Common myeloid progenitor, CD34-positive (primary cell): ENCODE measurements at places on chromosomes 1 and 21.

DNA sequence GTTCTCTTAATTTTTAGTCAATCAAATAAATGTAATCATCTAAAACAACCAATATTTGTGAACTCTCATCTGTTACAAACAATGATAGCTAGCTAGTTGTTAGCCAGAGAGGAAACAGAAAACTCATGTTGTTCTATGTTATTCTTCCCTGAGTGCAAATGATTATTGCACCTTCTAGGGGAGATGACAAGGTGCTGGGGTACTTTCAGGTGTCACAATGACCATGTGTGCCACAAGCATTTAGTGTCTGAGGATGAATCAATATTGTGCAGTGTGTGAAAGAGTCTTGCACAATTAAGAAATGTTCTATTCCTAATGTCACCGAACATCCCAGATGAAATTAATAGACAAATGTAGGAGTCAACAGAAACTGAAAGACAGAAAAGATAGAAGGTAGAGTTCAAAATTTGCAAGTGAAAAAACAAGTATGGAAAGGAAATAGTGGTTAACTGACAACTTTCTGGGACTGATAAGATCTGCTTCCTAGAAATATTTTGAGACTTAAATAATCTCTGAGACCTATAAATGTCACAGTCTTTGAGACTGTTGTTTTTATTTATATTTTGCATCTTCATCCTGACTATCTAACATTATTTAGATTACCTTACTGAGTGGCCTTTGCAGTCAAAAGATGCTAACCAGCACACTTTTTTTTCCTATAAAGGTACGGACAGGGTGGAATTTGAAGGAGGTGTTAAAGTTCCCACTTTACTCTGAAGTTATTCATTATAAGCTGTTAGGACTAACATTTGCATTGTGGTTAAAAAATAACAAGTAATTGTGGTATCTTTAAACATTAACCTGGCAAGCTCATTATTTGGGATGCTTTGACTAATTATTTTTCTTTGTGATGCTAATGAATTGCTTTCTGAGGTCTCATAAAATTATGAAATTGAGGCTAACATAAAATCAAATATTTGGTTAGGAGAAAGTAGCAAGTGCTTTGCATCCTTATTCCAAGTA is 21.6 kb upstream of the DPYD start:
- peak; percentile 51 for DNase-seq

DNA sequence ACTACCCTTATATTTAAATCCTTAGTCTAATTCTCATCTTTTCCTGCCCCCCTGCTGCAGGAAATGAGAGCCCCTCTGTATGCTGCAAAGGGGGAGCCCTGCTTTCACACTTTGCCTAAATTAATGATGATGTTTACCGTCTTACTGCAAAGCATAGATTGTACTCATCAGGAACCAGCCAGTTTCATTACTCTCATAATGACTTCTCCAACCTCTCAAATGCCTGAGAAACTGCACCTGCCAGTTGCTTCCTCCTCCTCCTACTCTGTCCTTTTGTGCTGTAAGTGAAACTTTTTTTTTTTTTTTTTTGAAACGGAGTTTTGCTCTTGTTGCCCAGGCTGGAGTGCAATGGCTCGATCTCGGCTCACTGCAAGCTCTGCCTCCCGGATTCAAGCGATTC is 101.7 kb downstream of the ADSS2 start:
- DNase-seq: peak; percentile 68

- no peak for DNase-seq
Observed at GRCh38 chr1:34188418-34188817, 11.7 kb downstream of the C1orf94 start.

DNA sequence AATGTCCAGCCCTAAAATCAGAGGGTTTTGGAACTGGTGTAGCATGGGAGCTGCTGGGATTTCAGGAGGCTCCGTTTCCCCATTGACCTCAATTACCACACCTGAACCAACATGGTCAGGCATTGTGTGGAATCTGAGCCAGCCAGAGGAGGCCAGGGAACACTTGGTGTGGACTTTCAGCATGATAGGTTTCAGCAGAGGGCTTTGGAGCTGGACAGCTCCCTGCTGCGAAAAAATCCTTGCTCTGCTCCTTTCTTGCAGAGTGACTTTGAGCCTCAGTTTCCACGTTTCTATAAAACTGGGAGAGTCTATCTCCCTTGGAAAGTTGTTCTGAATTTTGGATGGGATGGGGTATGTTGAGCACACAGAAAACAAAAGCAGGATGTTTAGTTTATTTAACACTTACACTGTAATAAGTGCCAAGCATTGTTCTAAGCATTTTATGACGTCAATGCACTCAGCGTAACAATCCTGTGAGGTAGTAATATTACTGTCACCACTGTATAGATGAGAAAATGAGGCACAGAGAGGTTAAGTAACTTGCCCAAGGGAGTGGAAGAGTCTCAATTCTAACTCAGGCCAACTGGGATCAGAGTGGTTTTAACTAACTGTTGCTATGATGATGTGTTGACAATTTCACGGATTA is 168.0 kb downstream of the GRIK3 start:
- DNase-seq: no peak

DNA sequence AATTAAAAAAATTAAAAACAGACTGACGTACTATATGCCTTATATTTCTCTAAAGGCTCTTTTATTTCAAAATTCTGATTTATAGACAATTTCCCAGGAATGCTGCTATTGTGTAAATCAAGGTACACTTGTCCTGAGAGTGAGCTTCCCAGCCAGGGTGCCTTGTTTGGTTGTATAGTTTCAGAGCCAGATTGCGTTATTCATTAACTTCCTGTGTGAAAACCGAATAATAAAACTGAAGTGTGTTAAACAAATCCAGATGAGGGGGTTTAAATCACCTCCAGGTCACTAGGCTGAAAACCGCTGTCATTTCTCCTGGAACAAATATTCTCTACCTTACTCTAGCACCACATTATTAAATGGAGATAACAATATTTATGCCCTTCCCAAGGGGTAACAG is 68.7 kb downstream of the LMX1A start:
- no peak for DNase-seq
